ENCODE measurements at places on chromosomes 3 and 15.

DNA sequence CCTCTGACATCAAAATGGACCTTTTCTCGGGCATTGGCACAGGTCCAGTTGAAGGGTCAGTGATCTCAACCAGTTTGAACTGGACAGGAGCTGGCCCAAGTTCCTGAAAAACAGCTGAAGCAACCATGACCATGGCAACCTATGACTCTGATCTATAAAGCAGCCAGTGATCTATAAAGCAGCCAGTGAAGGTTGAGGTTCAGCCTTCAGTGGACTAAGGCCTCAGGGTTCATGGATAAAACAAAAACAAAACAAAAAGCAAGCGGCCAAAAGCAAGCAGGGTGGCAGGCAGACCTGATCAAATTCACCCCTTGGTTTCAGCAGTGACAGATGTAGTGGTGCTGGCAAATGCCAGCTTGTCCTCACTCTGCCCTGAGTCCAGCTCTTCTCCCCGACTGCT lies 10.0 kb upstream of the CHRNB4 start:
- no peak overlapping the region for H3K27ac ChIP-seq
- no peak overlapping the region for H3K4me3 ChIP-seq
- H3K27me3 ChIP-seq: no peaks in the 10 kb centered on the region
- DNase-seq: no peak

GRCh38 chr3:136950623-136951022 lies 7.2 kb upstream of the IL20RB start:
- peaks cover 29% of the 10 kb centered on the region for H3K4me1 ChIP-seq
- no peak overlapping the region for H3K4me3 ChIP-seq
- DNase-seq: no peak
- peaks cover 9% of the 10 kb centered on the region for H3K36me3 ChIP-seq
- no peaks in the 10 kb centered on the region for H3K27me3 ChIP-seq

DNA sequence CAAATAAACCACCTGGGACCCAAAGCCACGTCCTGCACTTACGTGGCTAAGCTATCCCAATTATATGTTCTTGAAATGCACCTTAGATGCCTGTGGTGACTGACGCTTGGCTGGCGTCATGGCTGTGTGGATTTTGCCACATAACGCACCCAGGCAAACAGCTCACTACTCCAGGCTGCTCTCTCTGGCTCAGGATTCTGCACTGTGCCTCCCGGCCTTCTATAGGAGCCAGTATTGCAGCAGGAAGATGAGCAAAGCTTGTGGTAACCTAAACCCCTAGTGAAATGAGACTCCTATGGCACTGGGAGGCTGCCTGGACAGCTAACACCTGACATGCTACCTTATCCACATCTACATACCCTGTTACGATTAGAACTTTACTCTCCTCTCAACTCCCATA lies 179.3 kb downstream of the THRB start:
- no peaks in the 10 kb centered on the region for H3K4me1 ChIP-seq
- no peak overlapping the region for H3K27ac ChIP-seq
- no peak overlapping the region for H3K4me3 ChIP-seq

DNA sequence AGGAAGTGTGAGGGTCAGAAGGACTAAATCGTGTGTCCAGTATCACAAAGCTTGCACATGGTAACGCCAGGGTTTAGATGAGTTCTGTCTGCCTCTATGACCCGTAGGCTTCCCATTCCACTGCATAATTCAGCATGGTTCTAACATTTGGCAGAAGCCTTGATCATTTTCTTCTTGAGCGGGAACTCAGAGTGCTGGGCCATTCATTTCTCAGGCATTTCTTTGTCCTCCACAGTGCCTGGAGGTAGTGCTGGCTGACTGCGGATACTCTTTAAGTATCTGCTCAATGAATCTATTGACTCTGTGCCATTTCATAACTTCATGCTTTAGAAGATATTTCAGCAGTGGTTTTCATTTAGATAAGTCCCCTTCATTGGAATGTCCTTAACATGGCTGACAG lies 370.2 kb downstream of the EPHB1 start:
- no peaks in the 10 kb centered on the region for H3K4me1 ChIP-seq
- no peak for DNase-seq
- no peak overlapping the region for H3K4me3 ChIP-seq
- H3K27ac ChIP-seq: no peak overlapping the region
- H3K27me3 ChIP-seq: no peaks in the 10 kb centered on the region
- H3K36me3 ChIP-seq: no peaks in the 10 kb centered on the region

- H3K4me3 ChIP-seq: no peak overlapping the region
- H3K4me1 ChIP-seq: no peaks in the 10 kb centered on the region
- no peaks in the 10 kb centered on the region for H3K36me3 ChIP-seq
- H3K27ac ChIP-seq: no peak overlapping the region
- no peaks in the 10 kb centered on the region for H3K27me3 ChIP-seq
These were observed 152.7 kb downstream of the POLR2M start for GRCh38 chr15:57859130-57859685.

DNA sequence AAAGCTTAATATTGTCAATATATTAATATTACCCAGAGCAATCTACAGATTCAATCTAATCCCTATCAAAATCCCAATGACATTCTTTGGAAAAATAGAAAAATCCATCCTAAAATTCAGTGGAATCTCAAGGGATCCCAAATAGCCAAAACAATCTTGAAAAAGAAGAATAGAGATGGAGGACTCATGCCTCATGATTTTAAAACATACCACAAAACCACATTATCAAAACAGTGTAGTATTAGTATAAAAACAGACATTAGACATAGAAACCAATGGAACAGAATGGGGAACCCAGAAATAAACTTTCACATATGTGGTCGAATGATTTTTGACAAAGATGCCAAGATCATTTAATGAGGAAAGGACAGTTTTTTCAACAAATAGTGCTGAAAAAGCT lies 14.6 kb downstream of the NEK4 start:
- no peaks in the 10 kb centered on the region for H3K36me3 ChIP-seq
- no peak for DNase-seq
- no peak overlapping the region for H3K27ac ChIP-seq
- H3K4me3 ChIP-seq: no peak overlapping the region
- no peaks in the 10 kb centered on the region for H3K4me1 ChIP-seq

- no peak overlapping the region for H3K4me3 ChIP-seq
- no peak overlapping the region for H3K27ac ChIP-seq
- no peak for DNase-seq
- H3K4me1 ChIP-seq: no peaks in the 10 kb centered on the region
These were observed 25.4 kb downstream of the CYP19A1 start for GRCh38 chr15:51313074-51313393.

Measured in B cell (primary cell).